Bronchial epithelial cell (primary cell): ENCODE measurements at places on chromosomes 1 and 21. TPM values are rescaled to one million over a fixed set of nuclear protein-coding genes. Genes with fewer than 3 reads are reported as not detected.
A peak's percentile ranks its signal among the peaks of the same experiment; 100 is the strongest.

The FAM78B gene
- 0.13 and 0.26 TPM in 2 replicates for total RNA-seq

The SEMA4A gene
- 1.8 and 16.9 TPM in 2 replicates for total RNA-seq

The OR2T2 gene
- total RNA-seq = not detected in 2 replicates

The CYP2J2 gene
- 0.53 and 1.3 TPM in 2 replicates for total RNA-seq

The LCK gene
- 0.26 TPM in 1 of 2 replicates, not detected in the other for total RNA-seq

The STIL gene
- total RNA-seq = 0.64 and 0.79 TPM in 2 replicates

The RHD gene
- not detected in 2 replicates for total RNA-seq

The BNIPL gene
- 4.7 and 68.1 TPM in 2 replicates for total RNA-seq

The SLC9C2 gene
- total RNA-seq = not detected in 2 replicates

DNA sequence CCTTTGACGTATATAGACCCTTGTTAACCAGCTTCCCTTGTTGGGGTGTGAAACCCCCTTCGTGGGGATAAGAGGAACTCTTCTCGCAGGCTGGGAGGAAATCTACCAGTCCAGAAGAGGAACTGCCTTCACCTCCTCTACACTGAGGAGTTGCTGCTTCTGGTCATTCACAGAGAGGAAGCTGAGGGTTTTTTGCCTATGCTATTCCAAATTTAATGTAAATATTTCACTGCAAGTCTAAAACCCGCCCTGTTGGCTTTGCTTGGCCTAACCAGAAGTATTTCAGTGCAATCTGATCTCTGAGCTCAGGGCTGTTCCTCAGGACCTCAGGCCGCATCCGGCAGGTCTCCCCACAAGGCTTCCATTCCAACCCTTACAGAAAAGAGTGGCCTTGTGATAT is 150.1 kb downstream of the HIVEP3 start:
- no peak for DNase-seq

DNA sequence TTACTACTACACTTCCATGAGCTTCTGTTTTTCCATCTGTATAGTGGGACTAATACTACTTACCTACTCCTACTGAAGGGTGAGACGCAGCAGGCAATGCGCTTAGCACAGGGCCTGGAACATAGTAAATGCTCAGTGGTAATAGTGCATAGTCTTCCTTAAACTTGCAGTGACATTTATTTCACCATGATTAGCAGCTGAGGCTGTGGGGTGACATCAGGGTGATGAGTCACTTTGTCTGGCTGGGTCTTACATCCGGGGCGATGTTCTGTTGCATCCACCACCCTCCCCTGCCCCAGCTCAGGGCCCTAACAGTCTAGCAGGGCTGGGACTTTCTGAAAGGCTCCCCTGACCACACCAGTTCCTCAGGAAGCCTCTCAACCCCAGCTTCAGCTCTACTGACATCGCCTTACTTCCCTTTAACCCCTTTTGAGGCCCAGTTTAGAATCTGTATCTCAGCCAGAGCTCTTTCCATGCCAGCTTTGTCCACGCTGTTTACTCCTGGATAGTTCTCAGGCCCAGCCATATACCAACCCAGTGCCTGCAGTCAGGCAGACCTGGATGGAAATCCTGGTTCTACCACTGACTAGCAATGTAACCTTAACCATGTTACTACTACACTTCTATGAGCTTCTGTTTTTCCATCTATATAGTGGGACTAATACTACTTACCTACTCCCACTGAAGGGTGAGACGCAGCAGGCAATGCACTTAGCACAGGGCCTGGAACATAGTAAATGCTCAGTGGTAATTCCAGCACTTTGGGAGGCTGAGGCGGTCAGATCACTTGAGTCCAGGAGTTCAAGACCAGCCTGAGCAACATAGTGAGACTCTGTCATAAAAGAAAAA is 66.3 kb downstream of the CD58 start:
- peak; percentile 80 for DNase-seq

- peak; percentile 29 for DNase-seq
Observed at GRCh38 chr1:236689713-236690569, 3.6 kb downstream of the ACTN2 start.

- DNase-seq = no peak
Observed at GRCh38 chr21:41211060-41211805, 43.3 kb downstream of the BACE2 start.

DNA sequence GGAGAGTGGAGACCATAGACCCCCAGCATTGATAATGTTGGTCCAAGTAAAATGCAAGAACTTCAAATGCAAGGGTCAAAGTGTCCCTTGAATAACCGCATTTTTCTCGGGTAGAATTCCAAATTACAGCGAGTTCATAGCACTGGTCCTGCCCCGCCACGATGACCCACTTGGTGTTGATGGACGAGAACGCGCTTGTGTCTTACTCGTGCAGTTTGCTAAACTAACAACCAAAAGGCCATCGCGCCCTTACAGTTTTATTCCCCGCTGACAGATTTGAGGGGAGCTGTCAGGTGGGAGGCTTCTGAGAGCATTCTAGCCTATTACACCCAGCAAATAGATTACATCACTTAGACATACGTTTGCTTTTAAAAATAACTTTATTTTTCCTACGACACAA is 17.3 kb upstream of the TSPEAR start:
- no peak for DNase-seq

- peak; percentile 3 for DNase-seq
Observed at GRCh38 chr21:36542312-36543101, 62.6 kb upstream of the CLDN14 start.

GRCh38 chr1:2336499-2336898 is 54.9 kb downstream of the MORN1 start:
- DNase-seq = no peak

- no peak for DNase-seq
Observed at GRCh38 chr1:231416901-231417300, 5.2 kb downstream of the EGLN1 start.

- DNase-seq = peak; percentile 35
Observed at GRCh38 chr1:64471218-64472039, 1.5 kb downstream of the CACHD1 start.

DNA sequence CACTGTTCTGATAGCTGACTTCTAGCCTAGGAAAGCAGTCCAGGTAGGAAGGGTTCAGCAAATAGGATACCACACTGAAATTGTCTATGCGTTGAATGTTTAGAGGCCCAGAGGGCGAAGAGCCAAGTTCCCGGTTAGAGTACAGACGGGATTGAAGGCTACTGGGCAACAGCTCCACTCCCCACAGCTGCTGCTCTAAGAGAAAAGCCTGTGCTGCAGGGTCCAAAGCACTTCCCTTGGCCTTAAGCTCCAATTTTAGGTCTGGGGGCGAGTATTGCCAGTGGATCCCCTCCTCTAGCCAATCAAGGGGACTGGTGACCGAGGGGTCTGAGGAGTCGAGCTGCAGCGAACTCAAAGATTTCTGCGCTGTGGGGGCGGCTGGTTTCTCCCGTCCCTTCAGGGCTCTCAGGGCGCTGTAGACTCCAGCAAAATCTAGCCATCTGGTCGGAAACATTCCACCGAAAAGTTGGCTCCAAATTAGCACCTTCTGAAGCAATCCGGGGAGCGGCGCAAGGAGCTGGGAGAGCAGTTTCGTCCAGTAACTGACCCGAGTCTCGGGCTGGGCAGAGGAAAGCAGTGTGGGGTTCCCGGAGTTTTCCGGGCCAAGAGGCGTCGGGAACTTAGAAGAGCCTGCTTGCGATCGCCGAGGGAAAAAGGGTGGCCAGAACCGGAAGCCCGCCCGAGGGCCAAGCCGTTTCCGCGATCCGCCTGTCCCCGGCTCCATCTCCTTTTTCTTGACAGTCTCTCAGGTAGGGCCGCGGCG is 748 bp downstream of the PPP1R15B start:
- peak; percentile 26 for DNase-seq

DNA sequence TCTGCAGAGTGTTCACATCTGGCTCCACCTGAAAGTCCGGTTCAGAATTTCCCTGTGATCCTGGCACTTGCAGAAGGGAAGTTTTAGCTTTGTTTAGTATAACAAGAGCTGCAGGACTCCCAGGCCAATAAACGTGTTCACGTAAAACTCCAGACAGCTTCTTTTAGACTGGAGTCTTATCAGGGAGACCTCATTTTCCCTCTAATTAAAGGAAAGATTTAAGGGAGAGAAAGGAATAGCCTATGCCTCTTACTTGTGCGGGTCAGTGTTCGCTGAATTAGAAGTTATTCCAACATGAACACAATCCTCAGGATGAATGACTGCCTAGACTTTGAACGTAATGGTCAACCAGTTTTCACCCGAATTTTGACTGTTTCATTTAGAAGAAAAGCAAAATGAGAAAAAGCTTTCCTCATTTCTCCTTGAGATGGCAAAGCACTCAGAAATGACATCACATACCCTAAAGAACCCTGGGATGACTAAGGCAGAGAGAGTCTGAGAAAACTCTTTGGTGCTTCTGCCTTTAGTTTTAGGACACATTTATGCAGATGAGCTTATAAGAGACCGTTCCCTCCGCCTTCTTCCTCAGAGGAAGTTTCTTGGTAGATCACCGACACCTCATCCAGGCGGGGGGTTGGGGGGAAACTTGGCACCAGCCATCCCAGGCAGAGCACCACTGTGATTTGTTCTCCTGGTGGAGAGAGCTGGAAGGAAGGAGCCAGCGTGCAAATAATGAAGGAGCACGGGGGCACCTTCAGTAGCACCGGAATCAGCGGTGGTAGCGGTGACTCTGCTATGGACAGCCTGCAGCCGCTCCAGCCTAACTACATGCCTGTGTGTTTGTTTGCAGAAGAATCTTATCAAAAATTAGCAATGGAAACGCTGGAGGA is 202.1 kb upstream of the SGIP1 start:
- DNase-seq = peak; percentile 75

DNA sequence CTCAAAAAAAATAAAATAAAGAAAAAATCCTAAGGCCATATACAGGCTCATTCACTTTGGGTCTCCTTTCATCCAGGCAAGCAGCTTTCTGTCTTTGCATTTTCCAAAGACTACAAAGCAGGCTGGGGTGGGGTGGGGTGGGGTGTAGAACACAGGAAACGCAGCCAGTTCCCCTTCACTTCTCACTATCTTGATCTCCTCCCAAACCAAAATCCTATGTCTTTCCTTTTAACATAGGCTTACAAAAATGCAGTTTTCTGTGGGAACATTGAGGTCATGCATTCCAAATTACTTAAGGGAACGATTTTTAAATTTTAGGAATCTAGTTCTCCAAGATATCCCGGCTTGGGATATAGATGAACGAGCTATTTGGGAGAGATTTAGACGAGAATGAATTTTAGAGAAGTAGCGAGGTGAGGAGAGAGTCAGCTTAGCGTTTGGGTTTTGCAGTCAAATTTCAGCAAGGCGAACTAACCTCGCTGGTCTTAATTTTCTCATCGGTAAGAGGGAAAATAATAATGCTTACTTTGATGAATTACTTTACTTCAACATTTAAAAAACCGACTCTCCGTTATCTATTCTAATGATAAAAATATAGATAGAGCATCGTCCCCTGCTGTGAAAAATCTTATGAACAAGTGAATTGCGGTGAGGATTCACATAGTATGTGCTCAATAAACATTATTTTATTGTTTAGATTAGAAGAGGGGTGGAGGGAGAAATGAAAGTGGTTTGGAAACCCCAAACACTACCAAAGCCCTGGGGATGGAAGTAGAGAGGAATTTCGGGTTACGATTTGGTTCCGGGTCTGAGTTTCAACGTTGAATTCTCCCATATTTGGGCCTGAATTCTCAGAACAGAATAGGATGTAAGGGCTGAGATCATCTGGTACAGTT is 735 bp upstream of the STX12 start:
- no peak for DNase-seq

DNA sequence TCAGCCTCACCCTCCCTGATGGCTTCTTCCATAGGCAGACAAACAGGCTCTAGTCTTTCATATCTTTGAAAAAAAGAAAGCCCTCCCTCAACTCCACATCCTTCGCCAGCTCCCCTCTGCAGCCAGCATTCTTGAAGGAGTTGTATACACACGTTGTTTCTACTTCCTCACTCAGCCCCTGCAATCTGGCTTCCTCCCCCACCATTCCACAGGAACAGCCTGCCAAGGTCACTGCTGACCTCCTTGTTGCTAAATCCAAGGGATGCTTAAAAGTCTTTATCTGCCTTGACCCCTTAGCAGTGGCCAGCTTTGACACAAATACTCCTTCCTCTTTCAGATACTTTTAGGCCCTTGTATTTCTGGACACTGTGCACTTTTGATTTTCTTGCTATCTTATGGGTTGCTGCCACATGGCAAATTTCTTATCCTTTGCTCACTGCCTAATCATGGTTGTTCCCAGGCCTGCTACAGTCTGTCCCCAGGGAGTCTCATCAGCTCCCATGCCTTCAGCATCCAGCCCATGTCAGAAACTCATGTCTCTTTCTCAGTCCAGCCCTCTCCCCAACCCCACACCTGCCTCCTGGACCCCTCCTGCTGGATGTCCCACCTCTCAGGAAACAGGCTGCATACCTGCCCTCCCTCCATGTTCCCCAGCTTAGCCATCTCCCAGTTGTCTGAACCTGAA is 8.3 kb downstream of the FAM229A start:
- DNase-seq = no peak

GRCh38 chr1:244219149-244219548 is 168.1 kb downstream of the ZBTB18 start:
- DNase-seq = no peak

- no peak for DNase-seq
Observed at GRCh38 chr1:245645406-245645805, 490.6 kb downstream of the KIF26B start.

- DNase-seq = peak; percentile 42
Observed at GRCh38 chr1:234875953-234876855, 252.4 kb downstream of the TOMM20 start.

- DNase-seq = no peak
Observed at GRCh38 chr1:111862599-111862998, 106.9 kb downstream of the DDX20 start.

- DNase-seq = peak; percentile 11
Observed at GRCh38 chr1:119544165-119544762, 37.3 kb downstream of the HSD3B1 start.

DNA sequence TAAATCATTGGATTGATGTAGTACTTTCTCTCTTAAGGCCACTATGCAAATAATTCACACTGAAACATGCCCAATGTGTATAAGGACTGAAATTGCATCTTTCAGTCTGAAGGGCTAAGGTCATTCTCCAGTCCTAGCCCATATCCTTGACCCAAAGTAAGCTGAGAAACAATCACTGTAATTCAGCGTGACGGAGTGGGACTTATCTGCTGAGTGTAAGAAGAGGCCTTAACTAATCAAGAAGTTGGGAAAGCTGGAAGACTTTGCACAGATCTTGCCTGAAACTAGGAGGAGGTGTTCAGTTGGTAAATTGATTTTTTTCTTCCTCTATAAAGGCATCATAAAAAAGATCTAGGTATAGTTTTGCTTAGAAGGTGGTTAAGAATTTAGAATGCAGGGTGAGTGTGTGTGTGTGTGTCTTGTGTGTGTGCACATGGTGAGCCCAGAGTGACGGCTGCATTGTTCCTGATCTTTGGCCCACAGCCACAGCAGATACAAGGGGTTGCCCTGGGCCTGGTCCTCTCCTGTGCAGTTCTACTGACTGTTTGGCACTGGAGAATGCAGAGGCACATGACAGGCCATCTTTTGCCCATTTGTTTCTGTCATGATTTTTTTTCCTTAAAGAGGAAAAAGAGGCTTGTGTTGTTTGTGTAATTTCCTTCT is 13.3 kb upstream of the PPP2R5A start:
- DNase-seq = no peak

- no peak for DNase-seq
Observed at GRCh38 chr21:45417256-45417950, 12.4 kb downstream of the COL18A1 start.

- no peak for DNase-seq
Observed at GRCh38 chr1:40313329-40313957, 3.6 kb downstream of the COL9A2 start.
